ENCODE measurements at places on chromosomes 2 and 18.

DNA sequence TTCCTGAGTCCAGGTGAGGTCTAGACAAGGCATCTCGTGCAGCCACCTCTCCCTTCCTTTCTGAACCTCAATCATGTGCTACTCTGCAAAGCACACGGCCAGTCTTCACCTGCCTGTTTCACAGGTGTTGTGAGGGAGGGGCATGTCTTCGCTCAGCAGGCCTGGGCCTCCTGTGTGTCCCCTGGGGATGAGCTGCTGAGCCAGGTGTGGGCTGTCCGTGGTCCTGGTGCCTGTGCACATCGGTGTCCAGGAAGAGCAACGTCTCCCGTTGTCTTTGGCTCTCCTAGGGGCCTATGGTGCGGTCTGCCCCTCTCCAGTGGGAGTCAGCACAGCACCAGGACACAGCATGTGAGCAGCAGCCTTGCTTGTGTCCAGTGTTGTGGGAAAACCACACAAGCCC is 16.7 kb downstream of the ARHGEF4 start:
- no peak for DNase-seq

DNA sequence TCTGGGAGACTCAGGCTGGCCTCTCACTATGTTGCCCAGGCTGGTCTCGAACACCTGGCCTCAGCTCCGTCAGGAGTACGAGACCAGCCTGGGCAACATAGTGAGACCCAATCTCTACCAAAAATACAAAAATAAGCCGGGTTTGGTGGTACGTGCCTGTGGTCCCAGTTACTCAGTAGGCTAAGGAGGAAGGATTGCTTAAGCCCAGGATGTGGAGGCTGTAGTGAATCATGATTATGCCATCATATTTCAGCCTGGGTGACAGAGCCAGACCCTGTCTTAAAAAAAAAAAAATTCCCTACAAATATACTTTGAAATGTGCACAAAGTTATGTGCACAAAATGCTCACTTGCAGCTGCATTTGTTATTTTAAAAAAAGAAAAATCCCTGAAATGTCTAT is 26.3 kb upstream of the AGAP1 start:
- peak; percentile 32 for DNase-seq

GRCh38 chr18:26327062-26327461 is 100.8 kb downstream of the TAF4B start:
- DNase-seq: no peak

- DNase-seq: no peak
These were observed 57.8 kb upstream of the ID2 start for GRCh38 chr2:8623958-8624591.

DNA sequence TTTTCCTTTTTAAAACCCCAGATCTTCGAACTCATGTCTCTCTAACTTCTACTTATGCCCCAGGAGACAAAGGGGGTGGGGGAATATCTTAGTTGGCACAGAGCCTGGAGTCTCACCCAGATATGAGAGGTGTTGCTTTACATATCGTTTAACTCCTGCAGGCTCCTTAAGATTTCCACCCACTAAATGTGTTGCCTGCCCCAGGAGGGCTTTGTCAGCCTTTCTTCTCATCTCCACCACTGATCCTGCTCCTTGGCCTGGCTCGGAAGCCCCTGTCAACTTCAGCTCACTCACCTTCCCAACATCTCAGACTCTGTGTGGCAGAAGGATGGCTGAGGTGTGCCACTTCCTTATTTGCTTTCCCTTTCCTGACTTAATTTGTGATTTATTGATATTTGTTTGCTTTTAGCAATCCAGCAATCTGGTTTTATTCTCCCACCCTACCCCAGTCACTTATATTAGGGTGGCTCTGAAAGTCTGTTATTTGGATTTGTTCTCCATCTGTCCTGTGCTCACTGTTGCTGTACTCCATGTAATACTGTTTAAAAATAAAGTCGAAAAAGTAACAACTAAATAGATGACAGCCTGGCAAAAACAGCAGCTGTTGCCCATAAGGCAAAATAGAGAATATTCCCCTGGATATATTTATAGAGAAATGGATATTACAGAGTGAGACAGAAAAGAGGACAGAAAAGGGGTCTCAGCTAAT is 200.6 kb downstream of the ZBTB7C start:
- no peak for DNase-seq

DNA sequence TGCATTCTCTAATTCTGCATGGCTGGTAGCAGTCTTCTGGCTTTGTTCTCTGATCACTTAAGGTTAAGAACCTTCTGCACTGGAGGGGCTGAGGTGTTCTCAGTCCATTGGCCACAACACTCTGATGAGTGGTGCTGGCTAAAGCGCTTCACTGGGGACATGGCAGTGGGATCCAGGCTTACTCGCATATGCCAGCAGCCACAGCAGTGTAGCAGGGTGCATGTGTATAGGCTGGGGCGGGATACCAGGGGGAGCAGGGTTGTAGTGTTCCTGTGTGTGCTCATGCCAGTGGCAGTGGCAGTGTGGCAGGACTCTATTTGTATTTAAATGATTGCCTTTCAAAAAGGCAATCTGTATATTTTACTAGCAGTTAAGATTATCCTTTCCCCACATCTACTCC is 11.1 kb upstream of the TACR1 start:
- DNase-seq: no peak

GRCh38 chr2:118848381-118849225 is 1.2 kb upstream of the EN1 start:
- DNase-seq: no peak

DNA sequence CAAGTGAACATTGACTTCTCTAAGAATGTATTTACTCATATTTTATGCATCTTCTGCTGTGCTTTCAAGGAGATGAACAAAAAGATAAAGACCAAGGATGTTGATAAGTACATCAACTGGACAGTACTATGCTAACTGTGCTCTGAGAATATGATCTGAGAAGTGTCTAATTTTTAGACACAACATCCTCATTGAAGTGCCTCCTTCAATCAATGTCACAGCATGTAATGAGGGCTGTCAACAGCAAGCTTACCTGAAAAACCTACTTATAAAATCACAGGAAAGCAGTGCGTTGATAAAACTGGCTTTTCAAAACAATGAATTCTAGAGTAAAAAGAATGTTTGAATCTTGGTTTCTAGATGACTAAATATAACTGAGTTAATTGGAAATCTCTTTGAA is 452.9 kb upstream of the DSEL start:
- no peak for DNase-seq
